Activated T-helper 1 cell treated with anti-CD3 and anti-CD28 coated beads, Interleukin-12 subunit alpha, Interleukin-12 subunit beta, Interleukin-2, Interleukin-4 antibody, amounts not matched to agents 30 ng/mL and 10 ng/mL and 1 ng/mL, durations not matched to agents 14 hours and 24 hours and 36 hours (primary cell): ENCODE measurements at places on chromosomes 4 and X. TPM values are rescaled to one million over a fixed set of nuclear protein-coding genes. Genes with fewer than 3 reads are reported as not detected.

MAGEB17 gene
- total RNA-seq, result not detected in 2 replicates

TCEAL6 gene
- total RNA-seq, result not detected in 2 replicates

GRCh38 chrX:116031331-116031730, 139.2 kb upstream of the AGTR2 start:
- no peaks in the 10 kb centered on the region for H3K27me3 ChIP-seq
- no peak overlapping the region for H3K4me3 ChIP-seq
- no peaks in the 10 kb centered on the region for H3K36me3 ChIP-seq
- no peak overlapping the region for H3K27ac ChIP-seq

DNA sequence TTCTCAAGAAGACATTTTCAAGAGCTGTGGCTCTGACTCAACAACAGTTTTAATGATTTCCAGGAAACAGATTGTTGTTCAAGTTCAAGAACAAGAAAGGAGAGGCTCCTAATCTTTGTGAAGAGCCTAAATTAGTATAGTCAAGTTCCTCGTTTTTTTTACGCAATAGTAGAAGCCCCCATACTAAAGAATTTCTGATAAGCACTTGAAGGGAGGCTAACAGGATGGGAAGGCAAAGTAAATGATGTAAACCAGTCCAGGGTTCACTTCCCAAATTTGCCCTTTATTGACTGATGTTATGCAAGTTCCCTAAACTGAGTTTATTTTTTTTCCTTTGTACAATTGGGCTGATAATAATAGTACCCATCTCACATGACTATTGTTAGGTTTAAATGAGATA, 178.2 kb downstream of the RTL9 start:
- H3K4me3 ChIP-seq, result no peak overlapping the region
- no peak for DNase-seq
- H3K4me1 ChIP-seq, result no peaks in the 10 kb centered on the region
- H3K27ac ChIP-seq, result no peak overlapping the region
- no peaks in the 10 kb centered on the region for H3K36me3 ChIP-seq

GRCh38 chrX:317424-318067, 1.1 kb downstream of the GTPBP6 start:
- peaks cover 2% of the 10 kb centered on the region for H3K27me3 ChIP-seq
- peak overlapping the region; percentile 86 for H3K4me3 ChIP-seq
- H3K36me3 ChIP-seq, result peaks cover 10% of the 10 kb centered on the region
- peaks cover 11% of the 10 kb centered on the region for H3K4me1 ChIP-seq
- H3K27ac ChIP-seq, result peak overlapping the region; percentile 91

GRCh38 chrX:154784149-154784995, 20.9 kb downstream of the MPP1 start:
- no peak for DNase-seq
- H3K27me3 ChIP-seq, result no peaks in the 10 kb centered on the region
- peaks cover 32% of the 10 kb centered on the region for H3K36me3 ChIP-seq
- peak overlapping the region; percentile 46 for H3K27ac ChIP-seq
- H3K4me3 ChIP-seq, result peak overlapping the region; percentile 16

GRCh38 chr4:34731070-34731469, 1513.2 kb downstream of the ARAP2 start:
- no peaks in the 10 kb centered on the region for H3K27me3 ChIP-seq
- H3K4me1 ChIP-seq, result no peaks in the 10 kb centered on the region
- no peaks in the 10 kb centered on the region for H3K36me3 ChIP-seq
- H3K27ac ChIP-seq, result no peak overlapping the region

GRCh38 chrX:108439426-108439942, at the start of gene COL4A5:
Gene COL4A5, plus strand, starts transcription at chrX:108439838. Its CDS starts 288 bp downstream, at chrX:108440126.
- H3K36me3 ChIP-seq, result no peaks in the 10 kb centered on the region
- H3K27me3 ChIP-seq, result peaks cover 18% of the 10 kb centered on the region
- H3K4me3 ChIP-seq, result no peak within 1 kb of the TSS
- DNase-seq, result no peak
- H3K27ac ChIP-seq, result no peak within 1 kb of the TSS
- H3K4me1 ChIP-seq, result no peaks in the 10 kb centered on the region
